LoVo (cell line): ENCODE measurements at places on chromosomes 3 and 15.
A peak's percentile ranks its signal among the peaks of the same experiment; 100 is the strongest.

GRCh38 chr3:168212664-168213285 lies 117.1 kb upstream of the GOLIM4 start:
- DNase-seq: no peak

GRCh38 chr3:66722675-66723074 lies 221.9 kb upstream of the LRIG1 start:
- DNase-seq: no peak

GRCh38 chr3:101809178-101810021 lies 30.4 kb downstream of the NXPE3 start:
- peak; percentile 62 for DNase-seq

DNA sequence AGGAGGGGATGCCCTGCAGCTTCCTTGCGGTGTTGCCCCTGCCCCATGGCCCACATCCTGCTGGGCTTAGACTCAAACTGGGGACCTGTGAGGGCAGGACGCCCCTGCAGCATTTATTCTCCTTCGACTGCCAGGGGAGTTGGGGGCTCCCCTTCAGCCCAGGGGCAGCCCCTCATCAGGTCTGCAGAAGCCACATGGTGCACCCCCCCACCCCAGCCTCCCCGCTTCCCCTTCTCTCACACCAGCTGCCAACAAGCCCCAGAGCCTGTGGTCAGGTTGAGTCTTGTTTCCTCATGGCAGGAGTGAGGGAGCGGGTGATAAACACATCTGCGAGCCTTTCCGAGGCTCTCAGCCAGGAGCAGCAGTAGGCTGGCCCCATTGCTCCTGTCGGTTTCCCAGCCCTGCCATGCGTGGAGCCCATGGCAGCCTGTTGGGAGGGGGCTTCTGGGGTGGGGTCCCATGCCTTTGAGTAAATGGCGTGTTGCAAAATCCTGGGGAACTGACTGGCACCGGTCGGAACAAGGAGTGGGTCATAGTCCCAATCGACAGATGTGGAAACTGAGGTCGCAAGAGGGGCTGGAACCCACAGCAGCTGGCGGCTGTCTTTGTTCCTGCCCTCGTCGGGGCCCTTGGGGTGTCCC lies 27.8 kb downstream of the WNT7A start:
- DNase-seq: no peak

DNA sequence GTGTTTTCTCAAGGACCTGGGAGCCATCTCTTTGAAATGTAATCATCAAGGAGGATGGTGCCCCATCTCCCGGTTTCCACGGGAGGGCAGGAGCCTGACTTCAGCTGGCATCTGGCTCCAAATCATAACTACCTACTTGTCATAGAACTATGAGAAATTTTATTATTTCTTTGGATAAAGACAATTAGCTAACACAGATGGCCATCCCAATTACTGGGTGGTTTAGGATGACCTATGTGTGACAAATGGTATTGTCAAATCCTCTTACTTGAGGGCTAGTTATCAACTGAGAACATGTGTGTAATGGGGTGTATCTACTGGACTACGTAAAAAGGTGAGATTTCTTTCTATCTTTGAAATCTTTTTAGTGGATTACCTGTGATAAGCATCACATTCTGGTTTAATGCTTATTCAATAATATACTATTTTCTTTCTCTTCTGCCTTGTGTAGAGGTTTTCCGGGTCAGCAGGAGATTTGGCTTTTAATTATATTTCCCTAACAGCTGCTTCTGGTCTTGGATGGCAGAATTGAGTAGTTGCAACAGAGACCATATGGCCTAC lies 15.3 kb upstream of the PARP14 start:
- DNase-seq: no peak

GRCh38 chr15:65528461-65529060 lies 1.7 kb upstream of the HACD3 start:
- no peak for DNase-seq

- DNase-seq: no peak
These were observed 5.1 kb upstream of the MTHFS start for GRCh38 chr15:79901958-79902357.

- DNase-seq: peak; percentile 12
These were observed 85.2 kb upstream of the CHL1 start for GRCh38 chr3:111143-112069.

DNA sequence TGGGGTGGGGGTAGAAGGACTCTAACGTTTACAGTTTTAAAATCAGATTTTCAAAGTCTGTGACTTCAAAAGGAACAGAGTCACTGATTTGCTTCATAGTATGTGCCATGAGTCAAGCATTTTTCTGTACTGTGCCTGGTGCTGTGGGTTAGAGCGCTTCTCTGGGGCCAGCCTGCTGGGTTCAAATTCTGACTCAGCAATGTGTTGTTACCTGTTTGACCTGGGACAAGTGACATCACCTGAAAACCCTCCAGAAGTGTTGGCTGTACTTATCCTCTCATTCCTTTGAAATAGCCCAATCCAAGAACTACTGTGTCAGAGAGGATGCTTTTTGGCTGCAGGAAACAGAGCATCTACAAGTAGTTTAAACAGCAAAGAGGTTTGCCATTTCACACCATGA lies 101.7 kb downstream of the LSM3 start:
- no peak for DNase-seq

DNA sequence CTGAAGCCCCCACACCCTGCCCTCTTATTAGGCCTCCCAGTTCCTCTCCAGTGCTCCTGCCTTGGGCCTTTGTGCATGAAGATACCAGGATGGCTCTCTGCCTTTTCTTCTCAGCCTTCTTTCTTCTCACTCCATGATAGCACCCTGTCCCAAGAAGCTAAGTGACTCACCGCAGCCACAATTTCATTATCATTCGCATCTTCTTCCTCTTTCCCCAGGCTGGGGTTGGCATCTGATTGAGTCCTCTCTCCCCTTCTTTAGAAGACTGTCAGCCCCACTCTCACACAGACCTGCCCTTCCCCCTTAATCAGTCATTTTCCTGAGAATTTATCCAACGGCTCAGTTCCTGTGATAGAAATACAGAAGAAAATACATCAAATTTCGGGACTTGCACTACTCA lies 102.0 kb downstream of the STAC start:
- no peak for DNase-seq

DNA sequence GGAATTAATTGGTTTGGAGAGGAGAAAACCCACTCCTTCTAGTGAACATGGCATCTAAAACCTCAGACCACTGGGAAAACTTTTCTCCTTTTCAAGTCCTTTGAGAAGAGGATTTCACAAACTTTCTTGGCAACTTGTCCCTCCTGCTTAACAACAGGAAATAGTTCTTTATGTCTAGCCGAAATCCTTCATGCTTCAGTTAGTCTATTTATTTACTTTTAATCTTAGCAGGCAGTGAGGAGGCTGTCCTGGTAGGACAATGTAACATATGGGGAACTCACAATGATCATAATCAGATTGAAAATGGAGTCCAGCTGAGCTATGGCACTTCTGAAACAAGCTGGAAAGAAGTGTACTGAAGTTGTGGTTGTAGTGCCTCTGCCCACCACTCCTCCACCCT lies 50.6 kb downstream of the KY start:
- DNase-seq: no peak

DNA sequence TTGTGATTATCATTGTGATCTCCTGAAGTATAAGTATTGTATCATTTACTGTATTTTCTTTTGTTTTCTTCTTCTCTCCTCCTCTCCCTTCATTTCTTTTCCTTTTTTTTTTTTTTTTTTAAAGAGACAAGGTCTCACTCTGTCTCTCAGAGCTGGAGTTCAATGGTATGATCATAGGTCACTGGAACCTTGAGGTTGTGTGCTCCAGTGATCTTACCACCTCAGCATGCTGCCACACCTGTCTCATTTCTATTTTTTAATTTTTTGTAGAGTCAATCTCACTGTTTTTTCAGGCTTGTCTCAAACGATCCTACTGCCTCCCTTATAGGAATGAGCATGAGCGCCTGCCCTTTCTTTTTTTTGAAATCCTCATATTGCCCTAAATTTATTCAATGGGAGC lies 23.4 kb downstream of the NMD3 start:
- DNase-seq: no peak

DNA sequence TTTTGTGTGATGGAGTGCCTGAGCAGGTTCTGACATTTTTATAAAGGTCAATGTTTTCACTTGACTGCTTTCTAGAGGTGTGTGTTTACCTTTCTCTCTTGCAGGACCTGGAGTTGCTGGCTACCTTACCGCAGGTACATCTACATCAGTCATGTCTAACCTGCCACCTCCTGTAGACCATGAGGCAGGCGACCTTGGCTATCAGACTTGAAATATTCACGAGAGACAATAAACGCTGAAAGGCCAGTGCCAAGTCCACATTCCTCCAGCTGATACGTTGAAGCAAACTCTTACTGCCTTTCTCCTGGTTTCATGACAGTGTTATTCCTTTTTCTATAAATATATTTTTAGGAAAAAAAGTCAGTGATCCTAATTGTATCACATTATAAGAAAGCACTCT lies 59.0 kb upstream of the ACKR4 start:
- no peak for DNase-seq

- no peak for DNase-seq
These were observed 7.9 kb upstream of the HHATL start for GRCh38 chr3:42710323-42711021.

DNA sequence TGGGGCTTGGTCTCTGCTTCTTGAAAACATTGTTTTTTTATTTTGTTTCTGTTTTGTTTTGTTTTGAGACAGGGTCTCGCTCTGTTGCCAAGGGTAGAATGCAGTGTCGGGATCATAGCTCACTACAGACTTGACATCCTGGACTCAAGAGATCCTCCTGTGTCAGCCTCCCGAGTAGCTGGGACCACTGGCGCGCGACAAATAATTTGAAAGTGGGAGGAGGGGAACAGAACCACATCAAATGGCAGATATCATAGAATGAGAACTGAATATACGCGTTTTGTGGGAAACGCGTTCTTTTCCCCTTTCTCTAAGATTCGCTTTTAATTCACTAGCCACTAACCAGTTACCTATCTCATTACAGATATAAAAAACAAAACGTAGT lies 641 bp upstream of the VPS13C start:
- no peak for DNase-seq

DNA sequence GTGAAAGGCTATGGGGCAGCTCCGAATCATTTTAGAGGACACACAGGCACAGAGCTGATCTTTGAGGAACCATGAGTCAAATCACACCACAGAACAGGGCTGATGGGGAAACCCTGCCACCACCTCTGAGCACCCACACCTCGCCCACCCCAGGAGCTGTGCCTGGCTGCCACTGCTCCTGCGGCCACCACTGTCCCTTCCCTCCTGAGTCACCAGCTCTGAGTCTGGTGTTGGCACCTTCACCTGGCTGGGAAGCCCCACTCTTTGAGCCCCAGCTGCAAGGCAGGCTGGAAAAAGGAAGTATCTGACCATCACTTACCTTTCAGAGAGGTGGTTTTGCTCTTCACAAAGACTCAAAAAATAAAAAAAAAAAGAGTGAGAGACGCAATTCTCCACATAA lies 63.6 kb upstream of the MEF2A start:
- no peak for DNase-seq

DNA sequence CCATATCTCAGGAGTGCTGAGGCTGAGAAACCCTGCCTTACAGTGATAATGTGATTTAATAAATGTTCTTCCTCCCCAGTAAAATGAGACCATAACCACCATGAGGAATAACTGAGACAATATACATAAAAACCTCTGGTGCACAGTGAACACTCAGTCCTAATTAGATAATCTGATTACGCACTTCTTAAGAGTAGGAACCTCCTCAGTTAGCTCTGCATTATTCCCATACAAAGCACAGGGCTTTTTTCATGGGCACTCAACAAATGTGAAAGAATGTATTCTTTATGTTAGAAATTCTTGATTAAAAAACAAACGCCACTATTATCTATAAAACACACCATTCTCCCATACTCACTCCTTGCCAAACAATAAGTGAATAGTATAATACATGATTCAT lies 97.0 kb downstream of the TNIK start:
- DNase-seq: no peak

GRCh38 chr3:64625381-64625780 lies 62.4 kb downstream of the ADAMTS9 start:
- no peak for DNase-seq

DNA sequence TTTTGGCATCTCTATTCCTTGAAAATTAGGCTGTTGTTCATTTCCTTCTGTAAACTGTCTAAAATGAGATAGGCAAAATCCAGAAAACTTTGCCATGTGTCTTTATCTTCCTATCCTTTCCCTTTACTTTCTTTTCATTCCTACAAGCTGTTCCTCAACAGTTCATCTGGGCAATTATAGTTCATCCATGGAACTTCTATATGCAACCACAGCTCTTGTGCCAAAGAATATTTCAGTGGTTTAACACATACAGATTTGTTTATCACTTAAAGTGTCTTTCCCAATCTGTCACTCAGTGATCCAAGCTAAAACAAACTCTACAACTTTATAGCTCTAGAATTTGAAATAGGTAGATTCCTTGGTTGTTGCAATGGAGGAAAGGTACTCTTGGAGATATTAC lies 230.3 kb upstream of the EPHA6 start:
- DNase-seq: no peak

DNA sequence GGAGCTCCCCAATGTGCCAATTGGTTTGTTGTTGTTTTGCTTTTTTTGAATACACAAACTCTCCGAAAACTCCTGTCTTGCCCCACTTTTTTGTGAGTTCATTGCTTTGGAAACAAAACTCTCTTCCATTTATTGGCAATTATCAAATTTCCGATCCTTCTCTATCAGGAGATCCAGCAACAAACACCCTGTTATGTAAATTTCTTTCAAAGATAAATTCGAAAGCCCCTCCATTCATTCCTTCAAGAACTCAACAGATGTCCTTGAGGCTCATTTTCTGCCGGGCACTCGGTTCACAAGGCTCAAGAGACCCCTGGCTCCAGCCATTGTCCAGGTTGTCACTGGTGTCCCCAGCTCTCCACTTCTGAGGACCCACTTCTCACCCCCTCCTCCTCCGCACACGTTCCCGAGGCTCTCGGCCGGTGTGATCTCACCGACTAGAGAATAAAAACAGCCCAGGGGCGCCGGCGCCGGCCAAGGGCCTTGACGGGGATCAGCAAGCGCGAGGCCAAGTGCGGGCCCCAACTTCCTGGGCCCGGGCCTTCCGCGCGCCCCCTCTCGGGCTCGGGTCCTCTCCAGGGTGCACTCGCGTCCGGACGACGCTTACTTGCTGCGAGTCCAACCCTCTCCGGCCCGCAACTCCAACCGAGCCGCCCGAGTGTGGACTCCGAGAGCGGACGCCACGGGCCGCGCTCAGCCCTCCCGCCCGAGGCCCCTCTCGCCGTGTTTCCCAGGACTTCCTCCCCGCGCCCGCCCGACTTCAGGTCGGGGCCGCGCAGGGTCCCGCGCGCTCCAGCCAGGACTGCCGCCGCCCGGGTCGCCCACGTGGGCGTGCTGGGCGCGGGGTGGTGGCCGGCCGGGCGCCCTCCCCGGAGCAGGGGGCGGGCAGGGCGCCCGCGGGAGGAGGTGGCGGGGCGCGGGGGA lies 533 bp upstream of the SMAD3 start:
- no peak for DNase-seq

DNA sequence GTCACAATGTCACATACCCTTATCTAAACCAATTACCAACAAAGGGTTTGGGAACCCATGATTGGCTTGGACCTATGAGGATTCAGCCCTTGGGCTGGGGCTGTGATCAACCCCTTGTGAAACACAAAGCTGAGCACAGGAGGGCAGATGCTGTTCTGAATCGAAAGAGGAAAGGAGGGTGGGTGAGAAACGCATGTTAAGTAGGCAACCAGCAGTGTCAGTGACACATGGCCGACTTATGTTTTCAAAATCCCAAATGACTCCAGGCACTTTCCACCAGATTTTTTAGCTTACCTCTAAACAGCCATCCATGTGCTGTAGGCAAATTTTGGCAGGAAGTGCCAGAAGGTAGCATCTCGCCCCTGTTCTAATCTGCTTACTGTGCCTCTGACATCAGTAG lies 34.1 kb upstream of the KLHL25 start:
- no peak for DNase-seq
